ENCODE measurements at places on chromosomes 6 and 20.

DNA sequence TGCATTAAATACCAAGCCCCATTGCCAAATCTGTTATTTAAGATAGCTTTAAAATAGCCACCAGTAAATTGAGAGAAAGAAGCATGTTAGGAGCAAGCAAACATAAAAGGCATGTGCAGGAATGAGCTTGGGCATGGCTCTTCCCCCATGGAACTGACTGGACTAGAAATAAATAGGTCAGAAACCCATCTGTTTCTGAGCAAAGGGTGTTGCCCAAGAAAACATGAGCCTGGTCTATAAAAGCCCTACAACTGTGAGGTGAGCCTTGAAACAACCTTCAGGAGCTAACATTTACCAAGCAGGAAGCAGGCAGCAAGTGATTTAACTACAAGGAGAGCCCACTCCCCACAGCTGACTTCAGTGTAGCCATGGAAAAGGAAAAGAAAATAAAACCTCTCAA, 126.3 kb downstream of the C6orf118 start:
- no peak for DNase-seq

- no peak for DNase-seq
Measured at GRCh38 chr6:166423781-166424180, 41.0 kb upstream of the MPC1 start.

DNA sequence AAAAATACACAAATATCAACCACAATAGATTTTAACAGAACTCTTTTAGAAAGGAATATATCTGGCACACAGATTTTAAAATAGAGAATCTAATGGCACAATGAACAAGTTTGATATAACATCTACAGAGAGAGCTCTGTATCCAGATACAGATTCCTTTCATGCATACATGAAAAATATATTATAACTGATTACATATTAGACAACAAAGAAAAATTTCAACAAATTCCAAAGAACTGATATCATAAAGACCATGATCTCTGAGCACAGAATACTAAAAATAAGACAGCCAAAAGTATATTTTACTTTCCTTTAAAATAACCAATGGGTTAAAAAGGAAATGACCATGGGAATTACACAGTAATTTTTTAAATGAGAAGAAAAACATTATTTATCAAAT, 74.1 kb upstream of the MAP7 start:
- DNase-seq, result no peak

DNA sequence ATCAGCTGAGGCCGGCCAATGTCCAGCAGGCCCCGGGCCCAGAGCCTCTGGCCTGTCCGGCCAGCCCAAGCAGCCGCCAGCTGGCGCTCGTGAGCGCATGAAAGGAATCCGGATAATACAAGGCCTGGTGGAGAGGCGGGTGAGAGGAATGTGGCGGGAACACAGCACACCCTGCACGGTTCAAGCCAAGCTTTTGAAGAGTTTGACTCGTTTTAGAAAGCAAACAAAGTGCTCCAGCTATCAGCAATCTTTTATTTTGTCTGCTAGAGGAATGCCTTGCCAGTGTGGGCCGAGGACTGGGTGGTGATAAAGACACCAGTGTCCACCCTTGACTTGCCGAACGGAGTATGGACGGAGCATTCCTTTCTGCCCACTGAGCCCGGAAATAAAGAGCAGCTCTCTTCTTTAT, 9.3 kb upstream of the NEDD9 start:
- DNase-seq, result no peak

GRCh38 chr6:157990321-157991066, 8.8 kb downstream of the SYNJ2 start:
- no peak for DNase-seq

DNA sequence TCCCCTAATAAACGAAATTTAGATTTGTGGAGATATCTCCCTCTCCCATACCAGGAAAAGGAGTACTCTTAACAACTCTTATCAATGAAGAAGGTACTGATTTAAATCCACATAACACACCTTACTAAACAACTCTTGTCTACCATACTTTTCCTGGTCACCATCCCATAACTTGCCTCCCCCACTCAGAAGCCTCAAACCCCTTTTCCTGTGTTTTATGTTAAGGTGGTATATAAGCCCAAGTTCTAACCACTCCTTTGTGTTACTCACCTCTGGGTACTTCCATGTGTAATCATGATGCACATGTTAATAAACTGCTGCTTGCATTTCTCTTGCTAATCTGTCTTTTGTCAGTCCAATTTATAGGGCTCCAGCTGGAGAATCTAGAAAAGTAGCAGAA, 330.7 kb downstream of the CD83 start:
- DNase-seq, result no peak
